Common myeloid progenitor, CD34-positive (primary cell): ENCODE measurements at places on chromosomes 13 and 19.
A peak's percentile ranks its signal among the peaks of the same experiment; 100 is the strongest.

- DNase-seq = no peak
Measured at GRCh38 chr19:28140201-28140600, 1072.8 kb downstream of the UQCRFS1 start.

DNA sequence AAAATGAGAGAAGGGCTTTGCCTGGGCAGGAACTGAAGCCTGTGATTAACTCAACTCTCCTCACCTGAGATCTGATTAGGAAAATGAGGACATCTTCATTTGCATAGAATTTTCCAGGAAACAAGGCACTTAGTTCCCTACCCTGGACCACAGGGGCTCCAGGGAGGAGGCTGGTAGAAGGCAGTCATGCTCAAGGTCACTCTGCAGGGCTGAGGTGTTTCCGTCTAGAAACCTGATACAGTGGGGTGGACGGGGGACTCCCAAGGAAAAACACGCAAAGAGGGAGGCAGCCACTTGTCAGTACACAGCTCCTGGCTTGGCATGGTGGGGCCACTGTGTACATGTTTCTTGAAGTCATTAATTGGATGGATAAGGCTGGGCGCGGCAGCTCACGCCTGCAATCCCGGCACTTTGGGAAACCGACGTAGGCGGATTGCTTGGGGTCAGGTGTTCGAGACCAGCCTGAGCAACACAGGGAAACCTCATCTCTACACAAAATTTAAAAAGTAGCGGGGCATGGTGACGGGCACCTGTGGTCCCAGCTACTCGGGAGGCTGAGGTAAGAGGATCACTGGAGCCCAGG, 6.0 kb downstream of the KLK14 start:
- no peak for DNase-seq

DNA sequence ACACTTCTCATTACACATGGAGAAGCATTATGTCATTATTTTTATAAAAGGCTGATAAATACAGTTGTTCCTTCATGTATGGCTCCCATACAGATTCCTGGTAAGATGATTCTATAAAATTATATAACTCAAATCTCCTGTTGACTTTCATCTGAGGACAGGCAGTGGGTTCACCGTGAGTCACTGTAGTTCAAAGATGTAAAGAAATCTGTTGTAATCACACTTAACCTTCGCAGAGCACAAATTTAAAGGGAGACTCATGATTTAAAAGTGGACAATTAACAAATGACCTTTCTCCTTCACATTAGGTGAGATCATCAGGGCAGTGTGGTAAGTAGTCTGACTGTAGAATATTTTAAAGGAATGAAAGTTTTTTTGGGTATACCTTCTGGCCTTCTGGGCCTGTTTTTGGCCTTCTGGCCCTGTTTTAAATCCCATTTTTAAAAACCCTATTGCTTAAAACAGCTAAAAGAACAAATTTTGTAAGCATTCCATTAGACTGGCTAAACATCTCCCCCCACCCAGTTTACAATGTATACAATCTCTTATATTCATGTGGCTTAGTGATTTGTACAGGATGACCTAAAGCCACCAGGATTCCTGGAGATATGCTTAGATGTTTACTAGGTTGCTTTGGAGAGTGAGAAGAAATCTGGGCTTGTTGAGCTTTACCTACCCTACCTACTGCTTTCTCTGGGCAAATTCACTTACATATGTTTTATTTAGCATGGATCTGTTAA, 171.2 kb downstream of the ITGBL1 start:
- no peak for DNase-seq

DNA sequence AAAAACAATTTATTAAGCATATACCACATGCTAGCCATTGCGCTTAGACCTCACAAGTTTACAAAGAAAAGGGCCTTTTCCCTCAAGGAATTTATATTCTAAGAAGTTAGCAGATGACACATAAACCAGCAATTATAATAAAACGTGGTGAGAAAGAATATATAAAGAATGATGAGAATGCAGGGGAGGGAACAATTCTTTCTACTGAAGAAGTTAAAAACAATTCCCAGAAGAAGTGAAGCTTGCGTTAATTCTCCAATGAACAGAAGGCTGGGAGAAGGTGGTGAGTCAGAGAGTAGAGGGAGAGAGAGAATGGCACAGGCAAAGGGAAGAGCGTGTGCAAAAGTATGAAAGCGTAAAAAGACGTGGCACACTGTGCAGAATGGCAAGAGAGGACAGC, 69.5 kb upstream of the ZDHHC20 start:
- no peak for DNase-seq

DNA sequence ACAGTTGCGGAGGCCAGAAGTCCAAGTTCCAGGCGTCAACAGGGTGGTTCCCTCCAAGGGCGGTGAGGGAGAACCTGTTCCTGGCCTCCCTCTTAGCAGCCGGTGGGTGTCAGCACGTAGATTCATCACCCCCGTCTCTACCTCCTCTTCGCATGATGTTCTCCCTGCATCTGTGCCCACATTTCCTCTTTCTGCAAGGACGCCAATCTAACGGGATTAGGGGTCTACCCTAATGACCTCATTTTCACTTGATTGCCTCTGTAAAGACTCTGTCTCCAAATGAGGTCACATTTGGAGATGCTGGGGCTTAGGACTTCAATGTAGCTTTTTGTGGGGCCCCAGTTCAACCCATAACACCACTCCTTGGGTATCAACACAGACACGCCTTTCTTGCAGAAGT, 38.5 kb downstream of the DPF1 start:
- DNase-seq = peak; percentile 27

DNA sequence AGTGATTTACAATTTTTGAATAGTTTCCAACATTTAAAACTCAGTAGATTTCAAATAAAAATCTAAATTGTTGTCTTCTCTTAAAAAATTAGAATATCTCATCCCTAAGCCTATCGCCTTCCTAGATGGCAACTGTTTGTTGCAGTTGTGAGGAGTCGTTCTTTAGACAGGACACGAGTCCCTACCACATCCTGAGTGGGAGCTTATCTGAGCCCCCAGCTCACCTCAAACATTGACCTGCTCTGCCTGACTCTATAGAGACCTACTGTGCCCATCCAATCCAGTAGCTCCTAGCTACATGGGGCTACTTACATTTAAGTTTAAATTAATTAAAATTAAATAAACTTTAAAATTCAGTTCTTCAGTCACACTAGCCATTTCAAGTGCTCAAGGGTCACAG, 434.7 kb downstream of the FOXO1 start:
- DNase-seq = peak; percentile 55

GRCh38 chr13:107941345-107942029, 273.8 kb downstream of the LIG4 start:
- no peak for DNase-seq

GRCh38 chr19:3646336-3647092, 19.9 kb upstream of the CACTIN start:
- no peak for DNase-seq

GRCh38 chr13:48938308-48938943, 37.3 kb upstream of the FNDC3A start:
- DNase-seq = no peak

- no peak for DNase-seq
Measured at GRCh38 chr19:1062387-1063029, 4.5 kb upstream of the ARHGAP45 start.

DNA sequence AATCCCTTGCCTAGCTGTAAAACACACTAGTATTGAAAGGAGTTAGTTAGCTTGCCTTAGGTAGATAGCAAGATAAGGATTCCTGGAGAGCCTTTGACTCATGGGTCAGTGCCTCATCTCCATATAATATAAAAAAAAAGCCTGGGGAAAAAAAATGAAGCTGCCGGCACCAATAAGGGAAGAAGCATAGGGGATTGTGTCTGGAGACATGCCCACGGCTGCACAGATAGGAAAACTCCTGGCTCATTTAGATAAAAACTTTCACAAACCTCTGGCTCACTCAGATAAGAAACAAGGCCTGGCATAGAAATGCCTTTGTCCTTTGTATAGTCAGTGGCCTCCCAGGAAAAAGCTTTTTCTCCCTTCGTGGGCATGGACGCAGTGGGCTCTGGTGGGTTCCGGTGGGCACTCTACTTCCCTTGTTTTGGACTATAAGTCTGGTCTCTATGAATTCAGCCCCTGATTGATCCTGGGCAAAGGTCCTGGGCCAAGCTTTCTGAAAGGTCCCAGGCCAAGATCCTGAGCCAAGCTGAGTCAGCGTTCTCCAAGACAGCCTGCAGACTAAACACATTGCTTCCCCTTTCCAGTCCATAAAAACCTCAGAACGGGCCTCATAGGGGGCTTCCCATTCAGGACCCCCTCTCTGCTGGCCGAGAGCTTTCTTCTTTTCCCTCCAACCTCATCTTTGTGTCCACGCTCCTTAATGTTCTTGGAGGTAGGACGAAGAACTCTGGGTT, 4.9 kb upstream of the OR7A17 start:
- peak; percentile 93 for DNase-seq

- no peak for DNase-seq
Measured at GRCh38 chr19:18844806-18845329, 13.1 kb downstream of the UPF1 start.

- DNase-seq = no peak
Measured at GRCh38 chr13:39335721-39336120, 267.3 kb downstream of the LHFPL6 start.

- DNase-seq = no peak
Measured at GRCh38 chr19:34314437-34315313, 50.3 kb upstream of the GPI start.

DNA sequence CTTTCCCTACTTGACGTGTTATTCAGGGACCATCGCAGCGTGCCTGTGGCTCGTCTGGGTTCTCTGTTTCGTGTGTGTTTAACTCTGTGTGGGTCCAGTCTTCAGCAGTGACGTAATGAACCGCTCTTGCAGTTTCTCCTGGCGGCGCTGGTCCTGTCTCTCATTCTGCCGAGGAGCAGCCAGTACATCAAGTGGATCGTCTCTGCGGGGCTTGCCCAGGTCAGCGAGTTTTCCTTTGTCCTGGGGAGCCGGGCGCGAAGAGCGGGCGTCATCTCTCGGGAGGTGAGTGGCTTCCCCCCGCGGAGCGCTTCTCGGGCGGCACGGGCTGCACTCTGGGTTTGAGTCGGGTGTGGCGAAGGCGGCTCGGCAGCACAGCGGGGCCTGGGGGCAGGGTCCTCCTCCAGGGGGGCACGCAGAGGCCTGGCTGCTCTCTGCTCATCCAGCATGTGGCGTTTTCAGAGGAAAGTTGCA, 36.3 kb upstream of the TFDP1 start:
- DNase-seq = no peak

- no peak for DNase-seq
Measured at GRCh38 chr19:13060233-13060963, 42.3 kb downstream of the LYL1 start.

GRCh38 chr19:48319647-48320541, 5.5 kb upstream of the EMP3 start:
- peak; percentile 71 for DNase-seq

DNA sequence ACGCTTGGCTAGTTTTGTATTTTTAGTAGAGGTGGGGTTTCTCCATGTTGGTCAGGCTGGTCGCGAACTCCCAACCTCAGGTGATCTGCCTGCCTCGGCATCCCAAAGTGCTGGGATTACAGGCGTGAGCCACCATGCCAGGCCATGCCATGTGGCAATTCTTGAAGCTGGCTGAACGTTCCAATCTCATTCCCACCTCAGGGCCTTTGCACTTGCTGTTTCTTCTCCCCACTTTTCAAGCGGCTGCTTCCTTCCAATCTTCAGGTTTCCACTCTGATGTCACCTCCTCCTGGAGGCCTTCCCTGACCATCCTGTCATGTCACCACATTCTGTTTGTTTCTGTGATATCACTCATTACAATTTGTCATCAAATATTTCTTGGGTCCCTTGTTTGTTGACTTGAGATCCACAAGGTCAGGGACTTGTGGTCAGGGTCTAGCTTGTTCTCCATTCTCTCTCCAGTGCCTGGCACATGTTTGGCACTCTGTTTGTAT, 4.2 kb downstream of the EPOR start:
- no peak for DNase-seq
